ENCODE measurements at places on chromosomes 2 and 18.

GRCh38 chr2:197190100-197190432 is 120.5 kb downstream of the ANKRD44 start:
- DNase-seq, result no peak

- peak; percentile 65 for DNase-seq
Observed at GRCh38 chr2:229586746-229587705, 127.3 kb downstream of the DNER start.

- no peak for DNase-seq
Observed at GRCh38 chr2:214899751-214900150, 90.3 kb upstream of the BARD1 start.

GRCh38 chr2:158395166-158395565 is 61.4 kb downstream of the CCDC148 start:
- no peak for DNase-seq
